Activated T-cell treated with anti-CD3 and anti-CD28 coated beads for 4 hours (primary cell): ENCODE measurements at places on chromosomes 13 and 19.

DNA sequence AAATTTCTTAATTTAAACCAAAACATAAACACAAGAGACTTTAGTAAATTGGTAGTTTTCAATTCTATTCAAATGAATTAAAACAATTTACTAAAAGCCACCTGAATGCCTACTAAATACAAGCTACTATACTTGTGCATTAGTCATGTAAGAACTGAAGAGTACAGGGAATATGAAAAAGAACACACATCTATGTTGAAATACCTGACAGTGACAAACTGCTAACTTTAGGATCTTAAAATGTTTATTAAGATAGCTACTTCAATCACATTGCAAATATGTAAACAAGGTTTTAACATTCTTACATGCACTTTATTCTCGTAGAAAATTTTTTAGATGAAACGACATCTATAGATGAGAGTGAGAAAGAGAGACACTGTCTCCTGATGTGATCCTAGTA, 4.1 kb downstream of the SPRYD7 start:
- DNase-seq = no peak

- no peak for DNase-seq
Measured at GRCh38 chr19:55044286-55044685, 6.2 kb upstream of the GP6 start.

DNA sequence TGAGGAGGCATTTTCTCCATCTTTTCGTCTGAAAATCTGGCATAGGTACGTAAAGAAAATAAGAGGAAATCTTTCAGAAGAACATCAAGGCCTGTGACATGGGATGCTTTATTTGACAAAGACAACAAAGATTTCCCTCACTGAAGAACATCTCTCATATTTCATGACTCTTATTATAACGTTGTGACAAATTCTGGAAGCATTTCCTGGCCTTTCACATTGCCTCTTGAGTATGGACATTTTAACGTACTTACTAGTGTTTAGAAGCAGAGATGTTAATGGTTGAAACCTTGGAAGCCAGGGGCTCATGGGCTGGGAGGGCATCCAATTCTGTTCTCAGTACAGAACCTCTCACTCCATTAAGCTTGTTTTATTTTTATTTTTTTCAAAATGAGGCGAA, 210.8 kb downstream of the DCT start:
- no peak for DNase-seq

DNA sequence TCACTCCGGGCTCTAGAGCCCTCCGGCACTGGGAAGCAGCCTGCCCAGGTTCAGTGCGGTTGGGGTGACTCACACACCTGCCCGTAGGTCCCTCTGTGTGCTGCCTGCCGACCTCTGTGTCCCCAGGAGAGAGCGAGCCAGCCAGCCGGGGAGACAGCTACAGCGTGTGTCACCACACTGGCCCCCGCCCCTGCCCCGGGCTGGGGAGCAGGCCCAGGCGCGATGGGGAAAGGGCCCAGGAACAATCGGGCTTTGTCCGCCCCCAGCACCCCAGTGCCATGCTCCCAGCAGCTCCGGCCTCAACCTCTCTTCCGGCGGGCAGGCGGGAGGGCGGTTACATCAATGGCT, at the start of gene KLK6:
KLK6 (minus strand) TSS at position 179 of the 348 bp plus-strand sequence. CDS start 1,487 bp downstream, outside the sequence.
- no peak for DNase-seq

DNA sequence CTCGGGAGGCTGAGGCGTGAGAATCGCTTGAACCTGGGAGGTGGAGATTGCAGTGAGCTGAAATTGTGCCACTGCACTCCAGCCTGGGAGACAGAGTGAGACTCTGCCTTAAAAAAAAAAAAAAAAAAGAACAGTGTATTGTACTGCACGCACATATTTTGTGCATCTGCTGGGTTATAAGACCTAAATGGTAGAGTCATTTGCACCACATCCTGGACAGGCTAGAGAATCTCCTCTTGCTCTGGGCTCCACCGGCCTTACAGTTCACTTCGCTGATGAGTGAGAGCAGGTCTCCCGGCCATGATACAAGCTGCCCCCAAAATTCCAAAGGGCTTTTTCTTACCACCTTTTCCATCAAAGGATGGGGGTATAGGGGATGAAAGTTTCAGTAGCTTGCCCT, 7.2 kb upstream of the SAE1 start:
- DNase-seq = no peak

- no peak for DNase-seq
Measured at GRCh38 chr13:98771838-98772611, 19.6 kb upstream of the SLC15A1 start.

DNA sequence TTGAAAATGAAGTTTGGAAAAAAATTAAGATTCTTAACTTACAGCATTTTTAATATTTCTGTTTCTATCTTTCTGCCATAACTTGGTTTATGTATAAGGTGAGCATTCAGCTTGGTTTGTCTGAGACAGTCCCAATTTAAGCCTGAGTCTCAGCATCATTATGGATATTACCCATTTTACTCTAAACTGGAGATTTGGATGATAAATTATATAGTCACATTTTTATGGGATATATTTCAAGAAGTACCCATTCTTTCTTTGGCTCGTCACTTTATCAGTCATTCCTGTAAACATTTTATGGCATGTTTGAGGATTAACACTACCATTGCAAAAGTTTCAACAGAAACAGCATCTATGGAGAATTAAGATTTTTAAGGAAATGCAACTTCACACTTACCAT, 1129.0 kb upstream of the PCDH9 start:
- DNase-seq = no peak

- no peak for DNase-seq
Measured at GRCh38 chr13:81382246-81382645, 1041.3 kb upstream of the SPRY2 start.

- no peak for DNase-seq
Measured at GRCh38 chr13:28049880-28050875, 50.2 kb downstream of the FLT3 start.

- no peak for DNase-seq
Measured at GRCh38 chr19:4633140-4633967, 6.0 kb upstream of the TNFAIP8L1 start.

- DNase-seq = no peak
Measured at GRCh38 chr19:7942981-7943443, 454 bp downstream of the TIMM44 start.

DNA sequence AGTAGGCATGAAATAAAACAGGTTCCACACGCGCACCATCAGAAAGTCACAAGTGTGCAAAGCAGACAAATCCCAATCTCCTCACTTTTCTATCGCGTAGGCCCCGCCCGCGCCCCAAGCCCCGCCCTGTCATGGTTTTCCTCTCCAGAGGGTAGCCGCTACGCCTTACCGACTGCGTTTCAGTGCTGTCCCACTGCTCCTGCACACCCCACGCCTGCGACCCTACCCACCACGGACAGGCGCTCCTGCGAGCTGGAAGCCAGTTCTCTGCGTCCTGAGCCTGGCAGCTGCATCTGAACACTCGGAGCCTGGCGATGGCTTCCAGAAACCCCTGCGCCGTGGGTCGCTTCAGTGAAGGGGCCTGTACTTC, 379 bp upstream of the ZNF470 start:
- DNase-seq = peak; percentile 11

DNA sequence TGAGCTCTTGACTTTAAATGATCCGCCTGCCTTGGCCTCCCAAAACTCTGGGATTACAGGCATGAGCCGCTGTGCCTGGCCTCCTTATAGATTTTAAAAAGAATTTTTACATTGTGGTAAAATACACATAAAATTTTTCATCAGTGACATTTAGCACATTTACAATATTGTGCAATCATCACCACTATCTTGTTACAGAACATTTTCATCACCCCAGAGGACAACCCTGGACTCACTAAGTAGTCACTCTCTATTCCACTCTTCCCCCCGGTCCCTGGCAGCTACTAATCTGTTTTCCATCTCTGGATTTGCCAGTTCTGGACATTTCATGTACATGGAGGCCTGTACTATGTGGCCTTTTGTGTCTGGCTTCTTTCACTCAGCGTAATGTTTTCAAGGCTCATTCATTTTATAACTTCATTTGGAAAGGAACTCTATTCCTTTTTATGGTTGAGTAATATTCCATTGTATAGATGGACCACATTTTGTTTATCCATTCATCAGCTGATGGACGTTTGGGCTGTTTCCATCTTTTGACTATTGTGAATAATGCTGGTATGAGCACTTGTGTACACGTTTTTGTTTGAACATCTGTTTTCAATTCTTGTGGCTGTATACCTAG, 19.9 kb downstream of the MEGF8 start:
- no peak for DNase-seq

DNA sequence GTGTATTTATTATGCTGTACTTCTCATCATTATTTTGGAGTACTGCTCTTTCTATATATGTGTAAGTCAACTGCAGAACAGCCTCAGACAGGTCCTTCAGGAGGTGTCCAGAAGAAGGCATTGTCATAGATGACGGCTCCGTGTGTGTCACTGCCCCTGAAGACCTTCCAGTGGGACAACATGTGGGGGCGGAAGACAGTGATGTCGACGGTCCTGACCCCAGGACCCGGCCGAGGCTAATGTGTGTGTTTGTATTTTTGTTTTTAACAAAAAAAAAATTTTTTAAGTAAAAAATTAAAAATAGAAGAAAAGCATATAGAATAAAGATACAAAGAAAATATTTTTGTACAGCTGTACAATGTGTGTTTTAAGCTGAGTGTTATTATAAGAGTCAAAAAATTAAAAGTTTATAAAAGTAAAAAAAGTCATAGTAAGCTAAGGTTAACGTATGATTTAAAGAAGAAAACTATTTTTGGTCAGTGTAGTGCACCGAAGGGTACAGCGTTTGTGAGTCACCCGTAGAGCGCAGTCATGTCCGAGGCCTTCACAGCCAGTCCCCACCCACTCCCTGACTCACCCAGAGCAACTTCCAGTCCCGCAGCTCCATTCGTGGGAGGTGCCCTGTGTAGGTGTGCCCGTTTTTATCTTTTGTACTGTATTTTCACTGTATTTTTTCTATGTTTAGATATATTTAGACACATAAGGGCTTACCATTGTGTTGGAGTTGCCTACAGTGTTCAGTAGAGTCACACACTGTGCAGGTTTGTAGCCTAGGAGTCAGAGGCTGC, 42.2 kb upstream of the SPACA7 start:
- DNase-seq = no peak

DNA sequence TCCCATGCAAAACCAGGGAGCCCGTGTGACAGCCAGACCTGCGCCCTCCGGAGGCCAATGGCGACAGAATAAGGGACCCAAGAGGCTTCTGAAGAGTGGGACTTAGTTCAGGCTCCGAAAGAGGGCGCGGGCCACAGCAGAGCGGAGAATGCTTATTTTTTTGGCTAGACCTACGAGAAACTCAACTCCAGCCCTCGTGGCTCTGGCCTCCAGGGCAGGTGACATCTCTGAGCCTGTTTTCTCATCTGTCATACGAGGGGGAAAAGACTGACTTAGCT, 23.0 kb downstream of the DPP9 start:
- no peak for DNase-seq

DNA sequence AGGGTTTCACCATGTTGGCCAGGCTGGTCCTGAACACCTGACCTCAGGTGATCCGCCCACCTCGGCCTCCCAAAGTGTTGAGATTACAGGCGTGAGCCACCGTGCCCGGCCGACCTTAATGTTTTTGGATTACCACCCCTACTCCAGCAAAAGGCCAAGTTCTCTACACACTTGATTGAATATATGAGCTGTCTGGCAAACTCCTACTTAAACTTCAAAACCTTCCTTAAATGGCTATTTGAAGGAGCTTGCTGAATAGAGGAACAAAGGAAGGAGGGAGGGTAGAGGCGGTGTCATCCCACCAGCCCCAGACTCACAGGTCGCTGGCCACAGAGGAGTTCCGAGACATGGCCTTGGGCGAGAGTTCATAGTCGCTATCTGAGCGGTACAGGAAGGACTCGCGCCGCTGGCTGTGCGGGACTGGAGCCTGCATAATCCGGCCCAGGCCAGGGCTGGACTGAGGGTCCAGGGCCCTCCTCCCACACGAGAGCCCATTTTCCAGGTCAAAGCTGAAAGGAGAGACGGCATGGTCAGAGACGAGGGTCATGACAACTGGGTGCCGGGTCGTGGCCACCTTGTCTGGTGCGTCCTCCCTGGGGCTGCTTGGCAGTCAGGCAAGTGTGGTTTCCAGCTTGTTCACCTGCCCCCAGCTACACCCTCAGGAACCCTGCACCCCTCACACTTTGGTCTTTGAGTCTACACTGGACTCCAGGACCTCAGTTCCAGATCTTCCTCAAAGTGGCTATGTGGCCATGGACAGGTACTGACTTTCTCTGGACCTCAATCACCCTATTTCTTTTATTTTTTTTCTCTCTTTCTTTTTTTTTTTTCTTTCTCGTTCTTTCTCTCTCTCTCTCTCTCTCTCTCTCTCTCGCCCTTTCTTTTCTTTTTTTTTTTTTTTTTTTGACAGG, 4.2 kb downstream of the PDE4C start:
- no peak for DNase-seq

GRCh38 chr13:103140001-103140671, 73.9 kb upstream of the SLC10A2 start:
- DNase-seq = no peak

GRCh38 chr19:39830847-39831246, 3.1 kb downstream of the DYRK1B start:
- DNase-seq = no peak

- DNase-seq = no peak
Measured at GRCh38 chr13:109010912-109011311, 381.5 kb downstream of the MYO16 start.

GRCh38 chr19:14072535-14073260, at the start of gene MISP3:
Gene MISP3 (plus strand): TSS chr19:14072786. CDS start chr19:14073310, 524 bp downstream.
- DNase-seq = no peak

- DNase-seq = no peak
Measured at GRCh38 chr13:24539500-24540165, 27.1 kb upstream of the PARP4 start.

DNA sequence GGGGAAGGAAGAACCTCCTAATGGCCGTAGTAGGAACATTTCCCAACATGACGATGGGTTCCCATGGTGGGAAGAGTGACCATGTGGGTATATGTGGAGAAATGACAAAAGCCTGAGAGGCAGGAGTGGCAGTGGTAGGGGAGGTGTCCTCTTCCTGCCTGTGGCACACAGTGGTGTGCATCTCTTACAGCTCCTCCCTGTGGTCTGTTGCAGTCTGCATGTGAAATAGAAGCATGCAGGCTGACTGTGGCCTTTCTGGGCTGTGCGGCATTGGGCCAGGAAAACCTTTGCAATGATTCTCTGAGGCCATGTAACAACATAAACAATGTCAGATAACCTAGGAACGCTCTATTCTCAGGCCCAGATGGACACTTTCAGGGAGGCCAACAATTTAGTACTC, 84.0 kb downstream of the LACC1 start:
- DNase-seq = no peak

GRCh38 chr13:98564204-98564603, 12.7 kb downstream of the STK24 start:
- no peak for DNase-seq

DNA sequence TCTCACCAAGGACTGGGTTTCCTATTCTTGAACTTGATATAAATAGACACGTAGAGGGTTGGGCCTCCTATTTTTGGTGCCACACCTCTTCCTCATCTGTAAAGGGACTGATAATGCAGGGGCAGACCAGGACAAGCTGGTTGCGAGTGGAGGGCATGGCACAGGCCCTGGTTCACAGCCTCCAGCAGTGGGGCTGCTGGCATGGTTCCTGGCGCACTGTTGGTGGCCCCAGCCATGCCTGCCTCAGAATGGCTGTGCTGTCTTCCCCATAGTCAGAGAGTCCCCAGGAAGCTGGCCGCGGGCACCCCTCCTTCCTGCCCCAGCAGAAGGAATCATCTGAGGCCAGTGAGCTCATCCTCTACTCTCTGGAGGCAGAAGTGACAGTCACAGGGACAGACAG, 10.5 kb upstream of the OVOL3 start:
- no peak for DNase-seq
